ENCODE measurements at places on chromosomes 6 and 20.

DNA sequence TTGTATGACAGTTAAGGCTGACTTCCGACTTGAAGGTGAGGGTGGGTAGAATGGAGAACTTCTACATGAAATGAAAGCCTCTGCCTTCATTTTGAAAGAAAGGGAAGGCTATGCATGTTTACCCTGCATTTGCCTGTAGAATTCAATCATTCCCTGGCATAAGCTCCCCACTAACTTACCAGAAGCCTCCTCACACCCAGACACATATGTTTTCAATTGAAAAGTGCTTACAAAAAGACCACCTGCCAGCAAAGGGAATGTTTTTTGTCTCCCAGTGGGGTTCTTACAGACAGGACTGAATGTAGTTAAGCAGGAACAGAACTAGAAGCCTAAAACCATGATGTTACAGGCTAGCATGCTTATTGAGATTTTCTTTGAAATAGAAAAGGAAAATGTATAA is 392.1 kb upstream of the HSF2 start:
- no peak for DNase-seq

GRCh38 chr20:21125072-21125848 is 622 bp upstream of the KIZ start:
- DNase-seq = no peak

- no peak for DNase-seq
These were observed 33.8 kb upstream of the SCRT2 start for GRCh38 chr20:709423-709822.

- no peak for DNase-seq
These were observed 27.2 kb upstream of the EFHC1 start for GRCh38 chr6:52392944-52393343.

DNA sequence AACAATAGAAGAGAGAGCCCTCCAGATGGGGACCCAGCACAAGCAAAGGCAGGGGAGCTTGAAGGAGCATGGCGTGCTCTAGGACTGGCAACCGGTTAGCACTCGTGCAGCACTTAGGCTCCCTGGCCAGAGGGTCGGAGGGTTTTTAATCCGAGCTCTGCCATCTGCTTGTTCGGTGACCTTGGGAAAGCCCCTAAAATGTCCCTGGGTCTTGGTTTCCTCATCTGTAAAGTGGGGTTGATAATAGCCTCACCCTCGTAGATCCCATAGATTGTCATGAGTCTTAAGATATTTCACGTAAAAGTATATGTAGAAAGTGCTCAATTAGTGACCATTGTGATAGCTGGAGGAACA is 16.6 kb upstream of the HCK start:
- DNase-seq = no peak

DNA sequence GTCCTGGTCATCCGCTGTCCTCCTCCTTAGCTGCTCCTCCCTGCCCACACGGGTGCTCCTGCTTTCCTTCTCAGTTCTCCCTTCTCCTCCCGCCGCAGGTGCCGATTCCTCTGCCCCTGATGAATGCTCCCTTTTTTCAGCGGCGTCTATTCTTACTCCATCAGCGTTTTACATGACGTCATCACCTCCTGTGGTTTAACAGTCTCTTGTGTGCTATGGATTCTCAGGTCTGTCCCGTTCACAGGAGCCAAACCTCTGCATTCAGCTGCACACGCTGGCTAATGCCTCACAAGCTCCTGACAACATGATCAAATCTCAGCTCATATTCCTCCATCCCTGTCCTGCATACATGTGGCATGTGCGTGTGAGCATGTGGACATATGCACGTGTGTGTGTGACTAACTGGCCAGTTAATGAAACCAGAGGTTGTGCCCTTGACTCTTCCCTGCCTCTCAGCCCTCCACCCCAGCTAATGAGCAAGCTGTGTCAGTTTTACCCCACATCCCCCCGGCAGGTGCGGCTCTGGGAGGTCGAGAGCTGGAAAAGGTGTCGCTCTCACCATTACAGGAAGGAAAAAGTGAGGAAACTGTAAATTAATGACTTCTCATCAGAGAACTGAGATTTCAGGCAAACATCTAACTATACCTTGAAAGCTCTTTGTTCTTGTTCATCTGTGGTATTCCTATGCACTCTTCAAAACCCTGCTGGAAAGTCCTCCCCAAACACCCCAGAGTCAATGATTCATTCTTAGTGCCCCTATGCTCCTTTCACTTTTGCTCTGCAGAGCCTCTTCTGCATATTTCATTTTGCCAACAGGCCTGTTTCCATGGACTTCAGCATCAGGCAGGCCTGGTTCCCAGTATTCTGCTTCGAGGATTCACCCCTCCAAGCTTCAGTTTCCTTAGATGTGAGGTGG is 163.1 kb downstream of the TTLL2 start:
- DNase-seq = no peak

GRCh38 chr6:17928514-17929430 is 58.7 kb downstream of the KIF13A start:
- no peak for DNase-seq

DNA sequence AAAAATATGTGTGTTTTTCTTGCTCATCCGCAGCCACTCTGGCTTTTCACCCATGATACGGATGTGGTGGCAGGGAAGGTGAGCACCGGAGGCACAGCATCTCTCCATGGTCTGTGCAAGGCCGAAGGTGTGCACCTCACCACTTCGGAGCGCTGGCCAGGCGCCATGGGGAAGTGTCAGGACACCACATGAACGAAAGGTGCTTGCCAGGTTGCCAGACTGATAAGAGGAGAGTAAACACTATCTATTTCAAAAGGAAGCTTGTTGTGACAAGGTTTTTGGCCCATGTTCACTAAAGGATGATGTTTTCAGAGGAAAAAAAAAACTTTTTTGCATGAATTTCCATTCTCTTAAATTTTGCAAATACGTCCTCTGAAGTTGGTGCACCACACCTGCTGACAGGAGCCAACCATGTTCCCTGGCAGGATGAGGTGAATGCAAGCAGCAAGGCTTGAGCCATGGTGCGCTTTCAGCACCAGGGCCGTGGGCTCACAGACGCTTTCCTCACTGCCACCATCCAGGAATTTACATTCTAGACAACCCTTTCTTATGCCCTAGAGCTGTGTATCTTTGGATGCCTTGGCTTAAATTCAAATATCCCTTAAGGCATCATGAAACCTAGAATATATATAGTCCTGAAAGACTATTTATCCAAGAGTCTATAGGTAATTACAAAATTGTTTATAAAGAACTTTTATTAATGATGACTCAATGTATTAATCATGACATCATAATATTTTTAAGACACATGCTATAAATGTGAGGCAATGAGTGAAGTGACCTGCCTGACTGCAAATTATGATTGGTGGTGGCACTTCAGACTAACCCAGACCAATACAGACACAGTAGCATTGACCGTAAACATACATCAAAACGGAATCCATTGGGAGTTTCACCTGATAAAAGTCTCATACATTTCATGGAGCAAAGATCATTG is 234.5 kb downstream of the TFAP2A start:
- DNase-seq = no peak

- no peak for DNase-seq
These were observed 11.8 kb upstream of the CCN5 start for GRCh38 chr20:44703183-44703925.
